NCI-H1694 treated with DMSO at 0.1 percent for 48 hours (cell line): ENCODE measurements at places on chromosomes 5 and 9.

DNA sequence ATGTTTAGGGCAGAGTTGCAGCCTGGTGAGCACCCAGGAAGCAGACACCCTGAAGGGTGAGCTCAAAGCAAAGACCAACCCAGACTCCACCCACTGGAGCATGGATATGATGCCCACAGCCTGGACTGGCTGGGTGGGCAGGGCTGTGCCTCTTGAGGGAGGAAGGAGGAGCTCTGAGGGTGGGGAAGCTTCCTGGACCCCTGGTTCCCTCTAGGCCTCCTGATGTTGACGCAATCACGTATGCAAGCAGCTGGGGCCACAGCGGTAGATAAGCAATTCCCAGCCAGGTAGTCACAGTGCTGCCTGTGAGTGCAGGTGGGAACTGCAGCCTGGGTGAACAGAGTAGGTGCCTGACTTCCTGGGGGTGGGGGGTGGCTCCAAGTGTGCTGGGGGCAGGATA, 271.5 kb downstream of the CDK5RAP2 start:
- DNase-seq = no peak

GRCh38 chr9:105697871-105698270, 3.5 kb downstream of the TMEM38B start:
- no peak for DNase-seq

GRCh38 chr9:127899128-127899943, at the start of gene ST6GALNAC6:
Gene ST6GALNAC6, minus strand, starts transcription at chr9:127899603. Its CDS starts 1,622 bp downstream, at chr9:127897981.
- peak; percentile 15 for DNase-seq

DNA sequence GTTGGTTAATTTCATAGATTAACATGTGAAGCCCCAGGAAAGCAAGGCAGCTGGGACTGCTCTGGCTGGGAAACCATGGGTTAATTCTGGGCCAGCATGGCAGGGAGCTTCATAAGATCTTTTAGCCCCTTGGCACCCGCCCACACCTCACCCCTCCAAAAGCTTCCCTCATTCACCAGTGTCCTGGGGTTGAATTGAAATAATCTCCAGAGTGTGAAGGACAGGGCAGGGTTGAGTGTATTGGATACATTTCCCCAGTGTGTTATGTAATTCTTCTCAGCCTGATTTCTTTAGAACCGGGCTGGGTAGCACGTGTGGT, 19.4 kb downstream of the WNT8A start:
- DNase-seq = no peak

- no peak for DNase-seq
Observed at GRCh38 chr5:168011096-168011495, 280.3 kb upstream of the WWC1 start.

DNA sequence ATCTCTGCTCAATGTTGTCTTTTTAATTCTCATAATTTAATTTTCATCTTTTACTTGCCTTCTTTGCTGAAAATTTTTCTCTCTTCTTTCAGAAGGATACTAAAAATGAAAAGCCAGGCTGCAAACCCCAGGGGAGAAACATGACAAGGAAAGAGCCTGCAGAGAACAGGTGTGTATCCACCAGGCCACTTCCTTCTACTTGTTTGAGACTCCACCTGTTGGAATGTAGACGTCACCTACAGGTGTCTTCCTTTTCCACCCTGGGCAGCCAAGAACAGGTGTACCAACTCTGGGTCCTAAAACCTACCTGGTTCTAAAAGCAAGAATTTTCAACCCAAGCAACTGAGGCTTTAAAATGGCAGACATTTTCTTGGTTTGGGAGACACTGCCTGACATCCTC, 166.8 kb downstream of the ATP10B start:
- no peak for DNase-seq

- DNase-seq = peak; percentile 22
Observed at GRCh38 chr5:53490747-53491146, 10.3 kb downstream of the FST start.

GRCh38 chr9:133103183-133103986, 17.7 kb downstream of the RALGDS start:
- no peak for DNase-seq
